IPS DF 6.9 (cell line): ENCODE measurements at places on chromosomes 1 and 21.

- no peak overlapping the region for H3K4me3 ChIP-seq
- H3K36me3 ChIP-seq, result no peaks in the 10 kb centered on the region
- H3K4me1 ChIP-seq, result no peaks in the 10 kb centered on the region
These were observed 254.8 kb downstream of the LTN1 start for GRCh38 chr21:28737674-28738419.

DNA sequence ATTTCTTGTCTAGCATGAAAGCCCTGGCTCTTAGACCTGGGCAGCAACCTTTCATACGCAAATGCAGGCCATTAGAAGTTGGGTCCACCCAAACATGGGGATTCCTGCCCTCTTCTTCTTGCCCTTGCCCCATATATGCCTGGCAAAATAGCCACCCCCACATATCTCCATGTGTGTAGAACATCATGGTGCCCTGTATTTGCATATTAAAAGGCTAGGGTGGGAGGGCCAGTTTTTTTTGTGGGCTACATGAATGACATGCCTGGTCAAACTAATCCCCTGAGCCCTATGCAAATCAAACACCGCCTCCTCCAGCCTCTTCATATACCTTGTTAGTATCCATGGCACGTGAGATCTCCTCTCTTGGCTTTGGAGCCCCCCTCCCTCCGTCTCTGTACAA lies 24.7 kb downstream of the MFSD2A start:
- H3K4me3 ChIP-seq, result no peak overlapping the region
- H3K36me3 ChIP-seq, result no peaks in the 10 kb centered on the region
- no peak overlapping the region for H3K27ac ChIP-seq
- peaks cover 6% of the 10 kb centered on the region for H3K4me1 ChIP-seq
- H3K27me3 ChIP-seq, result no peaks in the 10 kb centered on the region

DNA sequence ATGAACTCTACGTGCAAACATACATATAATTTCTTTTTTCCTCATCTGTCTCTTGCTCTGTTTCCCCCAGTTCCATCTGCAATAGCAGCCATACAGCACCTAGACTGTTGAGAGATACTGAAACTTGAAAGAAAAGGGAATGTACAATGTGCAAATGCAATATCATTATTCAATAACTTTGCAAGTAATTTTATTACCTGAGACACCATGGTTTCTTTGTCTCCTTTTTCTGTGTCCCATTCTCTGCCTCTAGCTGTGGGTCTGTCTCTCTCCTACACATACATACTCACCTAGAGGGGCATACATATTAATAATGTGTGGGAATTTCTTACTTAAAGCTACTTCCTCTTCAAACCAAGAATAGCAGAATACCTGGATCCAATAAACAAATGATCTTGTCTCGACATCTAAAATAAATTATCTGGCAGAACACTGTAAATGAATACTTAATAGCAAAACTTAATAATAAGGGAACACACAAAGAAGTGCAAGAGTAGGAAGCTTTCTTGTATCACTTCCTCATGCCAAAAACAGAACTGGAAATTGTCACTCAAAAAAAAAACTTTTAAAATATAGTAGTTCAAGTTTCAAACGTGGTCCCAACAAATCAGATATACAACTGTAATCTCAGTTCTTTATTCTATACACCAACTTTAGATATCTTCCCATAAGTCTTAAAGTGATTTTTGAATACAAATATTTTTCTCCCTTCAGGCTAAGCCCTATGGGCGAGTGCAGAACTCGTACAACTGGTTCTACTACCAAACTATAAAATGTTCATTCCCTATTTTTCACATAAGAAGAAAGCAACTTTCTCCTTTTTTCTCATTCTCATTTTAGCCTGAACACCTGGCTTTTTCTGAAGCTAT lies 194.6 kb downstream of the NRIP1 start:
- no peak overlapping the region for H3K4me3 ChIP-seq
- H3K36me3 ChIP-seq, result no peaks in the 10 kb centered on the region
- no peaks in the 10 kb centered on the region for H3K27me3 ChIP-seq
- DNase-seq, result no peak
- no peaks in the 10 kb centered on the region for H3K4me1 ChIP-seq

DNA sequence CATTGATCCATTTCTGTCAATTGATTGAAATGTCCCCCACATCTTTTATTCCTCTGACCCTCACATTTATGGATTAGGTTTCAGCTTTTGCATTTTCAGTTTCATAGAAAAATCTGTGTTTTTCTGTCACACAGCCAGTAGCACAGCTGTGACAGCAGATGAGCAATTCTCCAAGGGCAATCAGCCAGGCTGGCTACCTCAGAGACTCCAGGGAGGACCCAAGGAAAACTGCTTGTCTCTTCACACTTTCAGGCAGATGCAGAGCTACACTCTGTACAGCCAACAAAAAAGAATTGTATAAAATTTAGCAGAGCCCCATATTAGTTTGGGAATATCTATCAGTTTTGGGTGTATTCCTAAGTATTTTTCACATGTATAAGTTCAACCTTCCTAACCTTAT lies 257.2 kb downstream of the LRRC7 start:
- no peak overlapping the region for H3K27ac ChIP-seq
- no peak overlapping the region for H3K4me3 ChIP-seq
- DNase-seq, result no peak
- no peaks in the 10 kb centered on the region for H3K27me3 ChIP-seq
- no peaks in the 10 kb centered on the region for H3K36me3 ChIP-seq
- H3K4me1 ChIP-seq, result no peaks in the 10 kb centered on the region

GRCh38 chr1:115090186-115090490 lies 835 bp upstream of the TSPAN2 start:
- no peaks in the 10 kb centered on the region for H3K27me3 ChIP-seq
- peaks cover 6% of the 10 kb centered on the region; the same call in 1 of the 2 replicates for H3K4me1 ChIP-seq
